ENCODE measurements at places on chromosomes 16 and 17.

GRCh38 chr17:17395246-17395802 lies 81.5 kb upstream of the MED9 start:
- DNase-seq = no peak

- DNase-seq = no peak
These were observed 9.2 kb downstream of the MXRA7 start for GRCh38 chr17:76701471-76701967.

- no peak for DNase-seq
These were observed 89.0 kb downstream of the C17orf67 start for GRCh38 chr17:56744721-56745120.

- DNase-seq = no peak
These were observed 18.2 kb downstream of the DNAH17 start for GRCh38 chr17:78558989-78559388.

DNA sequence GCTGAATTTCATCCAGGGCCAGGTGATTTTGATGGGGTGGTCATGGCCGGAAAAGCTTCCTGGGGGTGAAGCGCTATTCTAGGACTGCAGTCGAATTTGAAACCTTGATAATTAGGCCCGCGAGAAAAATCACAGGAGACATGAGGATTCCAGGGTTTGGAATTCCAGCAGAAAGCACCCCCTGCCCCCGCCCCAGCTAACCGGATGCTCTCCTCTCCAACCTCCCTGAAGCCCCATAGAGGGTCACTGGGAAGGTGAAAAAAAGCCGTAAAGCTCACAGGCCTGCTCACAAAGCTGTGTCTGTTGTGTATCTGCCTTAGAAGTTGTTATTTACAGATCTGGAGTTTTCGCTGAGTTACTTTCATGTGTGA lies 1.2 kb upstream of the GINS2 start:
- no peak for DNase-seq

GRCh38 chr17:73262676-73263642 lies 1.3 kb upstream of the CPSF4L start:
- no peak for DNase-seq

DNA sequence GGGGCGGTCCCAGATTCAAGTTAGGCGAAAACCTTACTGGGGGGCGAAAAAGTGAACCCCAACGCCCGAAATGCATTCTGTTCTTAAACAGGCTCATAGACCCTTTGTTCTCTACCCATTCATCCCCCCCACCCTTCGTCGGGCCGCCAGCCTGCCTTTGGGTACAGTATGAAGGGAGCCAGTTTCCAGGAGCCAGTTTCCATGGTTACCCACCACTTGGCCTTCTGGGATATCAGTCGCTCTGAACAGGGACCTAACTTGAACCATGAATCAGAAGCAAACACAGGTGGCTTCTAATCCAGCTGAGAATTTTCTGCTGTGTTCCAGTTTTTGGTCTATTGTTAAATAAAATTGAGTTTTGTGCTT lies 532 bp downstream of the DHX40 start:
- peak; percentile 59 for DNase-seq

- no peak for DNase-seq
These were observed 5.0 kb upstream of the PRSS54 start for GRCh38 chr16:58299757-58300349.

GRCh38 chr17:69407759-69408158 lies 6.7 kb upstream of the MAP2K6 start:
- no peak for DNase-seq

GRCh38 chr16:84750575-84750974 lies 50.8 kb downstream of the USP10 start:
- DNase-seq = no peak

Data from GM04504 (cell line).